Hepatocyte (in vitro differentiated cells): ENCODE measurements at places on chromosomes 4 and X. TPM values are rescaled to one million over a fixed set of nuclear protein-coding genes. Genes with fewer than 3 reads are reported as not detected.

DNA sequence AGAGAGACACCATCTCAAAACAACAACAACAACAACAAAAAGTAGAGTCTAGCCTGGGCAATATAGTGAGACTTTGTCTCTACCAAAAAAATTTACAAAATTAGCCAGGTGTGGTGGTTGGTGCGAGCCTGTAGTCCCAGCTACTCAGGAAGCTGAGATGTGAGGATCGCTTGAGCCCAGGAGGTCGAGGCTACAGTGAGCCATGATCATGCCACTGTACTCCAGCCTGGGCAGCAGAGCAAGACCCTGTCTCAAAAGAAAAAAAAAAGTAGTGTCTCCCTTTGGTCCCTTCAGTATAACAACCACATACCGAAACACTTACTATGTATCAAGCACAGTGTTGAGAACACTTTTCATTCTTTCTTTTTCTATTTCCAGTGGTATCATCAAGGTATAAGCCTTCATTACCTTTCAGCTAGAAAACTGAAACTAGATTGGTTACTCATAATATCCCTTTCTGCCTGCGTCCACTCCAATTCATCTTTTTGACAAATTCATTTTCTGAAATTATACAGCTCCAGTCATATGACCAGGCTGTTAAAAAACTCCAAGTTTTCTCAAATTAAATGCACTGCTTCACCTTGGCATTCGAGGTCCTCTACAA, 54.1 kb downstream of the RPS6KA3 start:
- no peak for DNase-seq

GRCh38 chrX:13763489-13763888, 28.9 kb downstream of the OFD1 start:
- no peak for DNase-seq

GRCh38 chr4:143773998-143774895, 73.8 kb upstream of the FREM3 start:
- DNase-seq = peak; percentile 77

DNA sequence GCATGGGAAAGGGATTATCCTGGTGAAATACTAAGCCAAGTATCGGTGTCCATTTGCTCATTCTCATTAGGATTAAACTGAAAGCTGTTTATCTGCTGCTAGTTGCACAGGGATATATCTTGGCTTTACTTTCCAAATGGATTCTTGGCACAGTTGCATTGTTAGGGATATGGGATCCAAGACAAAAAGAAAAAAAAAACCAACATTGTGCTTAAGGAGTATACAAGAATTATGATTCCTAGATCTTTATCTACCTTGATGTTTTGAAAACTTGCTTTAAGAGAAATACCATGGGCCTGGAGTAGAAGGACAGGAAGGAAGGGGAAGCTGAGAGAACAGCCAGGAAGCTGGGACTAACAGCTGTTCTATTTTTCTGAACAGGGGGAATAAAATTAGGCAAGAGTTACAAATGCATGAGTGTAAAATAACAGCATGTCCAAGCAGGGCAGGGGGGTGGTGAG, 107.6 kb downstream of the ATXN3L start:
- DNase-seq = no peak

GRCh38 chr4:116881077-116881476, 204.3 kb downstream of the TRAM1L1 start:
- DNase-seq = no peak

DNA sequence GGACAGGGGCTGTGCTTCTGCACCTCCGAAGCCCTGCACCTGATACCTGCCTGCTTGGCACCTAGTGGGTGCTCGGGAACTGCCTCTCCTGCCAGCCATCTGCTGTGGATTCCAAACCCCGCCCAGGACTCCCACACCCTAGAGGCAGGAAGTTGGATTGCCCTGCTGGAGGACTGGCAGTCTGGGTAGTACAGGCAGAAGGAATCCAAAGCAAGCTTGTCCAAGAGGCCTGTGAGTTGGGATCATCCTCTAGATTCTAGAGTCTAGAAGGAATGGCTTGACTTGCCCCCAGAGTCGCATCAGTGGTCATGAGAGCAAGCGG, 64.6 kb upstream of the MTM1 start:
- no peak for DNase-seq

- peak; percentile 86 for DNase-seq
Observed at GRCh38 chr4:40515398-40516293, 114.0 kb downstream of the RBM47 start.

DNA sequence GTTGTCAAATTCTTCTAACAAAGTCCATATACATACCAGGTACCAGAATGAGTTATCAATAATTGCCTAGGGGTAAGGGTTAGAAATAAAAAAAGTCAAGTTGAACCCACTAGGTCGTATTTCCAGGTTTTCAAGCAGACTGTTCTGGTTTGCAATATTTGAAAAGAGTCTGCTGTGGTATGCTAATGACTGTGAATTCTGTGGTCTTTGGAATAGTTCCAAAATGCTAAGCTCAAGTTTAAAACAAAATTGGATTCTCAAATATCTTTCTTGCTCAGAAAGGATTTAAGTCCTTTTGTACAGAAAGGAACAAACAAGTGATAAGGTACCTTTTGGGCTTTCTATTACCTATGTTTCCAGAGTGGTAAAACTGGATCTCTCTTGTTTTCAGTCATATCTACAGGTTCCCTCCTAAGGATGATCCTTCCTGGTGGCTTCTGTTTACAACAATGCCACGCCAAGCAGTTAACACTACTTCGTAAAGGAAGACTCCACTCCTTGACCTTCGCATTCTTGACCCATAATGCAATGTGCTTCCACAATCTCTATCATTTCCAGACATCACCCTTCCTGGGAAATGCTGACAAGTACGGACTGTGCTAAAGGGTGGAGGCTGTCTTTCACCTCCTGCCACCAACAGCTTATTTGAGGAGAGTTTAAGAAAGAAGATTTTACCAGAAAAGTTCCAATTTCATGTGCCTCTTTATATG, 531.7 kb upstream of the FTHL17 start:
- DNase-seq = no peak

DNA sequence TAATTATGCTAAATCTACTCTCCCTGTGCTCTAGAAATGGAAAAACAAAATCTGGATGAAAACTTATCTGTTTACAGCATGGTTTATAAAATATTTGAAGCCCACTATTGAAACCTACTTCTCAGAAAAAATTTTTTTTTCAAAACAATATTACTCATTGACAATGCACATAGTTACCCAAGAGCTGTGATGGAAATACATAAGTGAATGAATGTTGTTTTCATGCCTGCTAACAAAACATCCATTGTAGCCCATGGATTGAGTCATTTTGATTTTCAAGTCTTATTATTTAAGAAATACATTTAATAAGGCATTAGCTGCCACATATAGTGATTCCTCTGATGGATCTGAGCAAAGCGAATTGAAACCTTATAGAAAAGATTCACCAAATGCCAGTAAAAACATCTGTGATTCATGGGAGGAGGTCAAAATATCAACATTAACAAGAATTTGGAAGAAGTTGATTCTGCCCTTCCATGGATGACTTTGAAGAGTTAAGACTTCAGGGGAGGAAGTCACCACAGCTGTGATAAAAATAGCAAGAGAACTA, 144.7 kb upstream of the HHIP start:
- DNase-seq = no peak

GRCh38 chr4:108170631-108171338, 2.1 kb upstream of the LEF1 start:
- no peak for DNase-seq

DNA sequence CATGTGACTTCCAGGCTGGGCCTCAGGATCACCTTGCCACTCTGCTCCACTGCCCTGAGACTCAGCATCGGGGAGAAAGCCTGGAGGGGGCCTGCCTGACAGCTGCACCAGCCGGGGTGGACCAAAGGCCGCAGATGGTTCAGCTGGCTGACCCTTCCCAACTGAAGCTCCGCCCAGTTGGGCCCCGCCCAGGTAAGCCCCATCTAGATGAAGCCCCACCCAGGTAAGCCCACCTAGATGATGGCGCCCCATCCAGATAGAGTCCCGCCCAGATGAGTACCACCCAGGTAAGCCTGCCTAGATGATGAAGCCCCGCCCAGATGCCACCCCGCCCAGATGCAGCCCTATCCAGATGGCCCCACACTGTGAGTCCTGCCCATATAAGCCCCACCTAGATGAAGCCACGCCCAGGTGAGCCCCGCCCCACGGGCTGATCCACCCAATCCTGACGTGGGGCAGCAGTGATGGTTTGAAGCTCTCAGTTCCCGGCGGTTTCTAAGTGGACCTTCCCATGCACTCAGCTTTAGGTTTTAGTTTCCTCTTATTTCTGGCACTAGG, 10.0 kb downstream of the ZFYVE28 start:
- no peak for DNase-seq

- no peak for DNase-seq
Observed at GRCh38 chr4:185833055-185833598, 21.1 kb upstream of the SORBS2 start.

GRCh38 chrX:107677501-107677901, 49.2 kb downstream of the PRPS1 start:
- no peak for DNase-seq

MAGEB1 gene
- not detected in 2 replicates for polyA plus RNA-seq

GRID2 gene
- 0.11 and 0.53 TPM in 2 replicates for polyA plus RNA-seq

DMRTC1 gene
- polyA plus RNA-seq = 0.45 and 0.51 TPM in 2 replicates

SLC9B1 gene
- not detected in 2 replicates for polyA plus RNA-seq

TCEAL2 gene
- 5.8 and 9.2 TPM in 2 replicates for polyA plus RNA-seq

NAP1L5 gene
- 4.9 and 8.0 TPM in 2 replicates for polyA plus RNA-seq

CENPVL2 gene
- 0.10 TPM in 1 of 2 replicates, not detected in the other for polyA plus RNA-seq

COL25A1 gene
- polyA plus RNA-seq = 0.28 and 0.95 TPM in 2 replicates

FAM149A gene
- 3.7 and 6.9 TPM in 2 replicates for polyA plus RNA-seq

GATA1 gene
- 0.13 TPM in 1 of 2 replicates, not detected in the other for polyA plus RNA-seq

MXRA5 gene
- 8.9 and 11.3 TPM in 2 replicates for polyA plus RNA-seq

PRDX4 gene
- 841 and 910 TPM in 2 replicates for polyA plus RNA-seq
